Aorta (tissue), 5 donors: ENCODE measurements at places on chromosomes 4 and X. TPM values are rescaled to one million over a fixed set of nuclear protein-coding genes. Genes with fewer than 3 reads are reported as not detected.

GRCh38 chrX:47321386-47321785, 49.0 kb upstream of the ZNF157 start:
- no peak overlapping the region for H3K4me3 ChIP-seq
- H3K27ac ChIP-seq: no peak overlapping the region
- DNase-seq: peak; percentile 81
- H3K36me3 ChIP-seq: no peaks in the 10 kb centered on the region
- no peaks in the 10 kb centered on the region for H3K4me1 ChIP-seq

DNA sequence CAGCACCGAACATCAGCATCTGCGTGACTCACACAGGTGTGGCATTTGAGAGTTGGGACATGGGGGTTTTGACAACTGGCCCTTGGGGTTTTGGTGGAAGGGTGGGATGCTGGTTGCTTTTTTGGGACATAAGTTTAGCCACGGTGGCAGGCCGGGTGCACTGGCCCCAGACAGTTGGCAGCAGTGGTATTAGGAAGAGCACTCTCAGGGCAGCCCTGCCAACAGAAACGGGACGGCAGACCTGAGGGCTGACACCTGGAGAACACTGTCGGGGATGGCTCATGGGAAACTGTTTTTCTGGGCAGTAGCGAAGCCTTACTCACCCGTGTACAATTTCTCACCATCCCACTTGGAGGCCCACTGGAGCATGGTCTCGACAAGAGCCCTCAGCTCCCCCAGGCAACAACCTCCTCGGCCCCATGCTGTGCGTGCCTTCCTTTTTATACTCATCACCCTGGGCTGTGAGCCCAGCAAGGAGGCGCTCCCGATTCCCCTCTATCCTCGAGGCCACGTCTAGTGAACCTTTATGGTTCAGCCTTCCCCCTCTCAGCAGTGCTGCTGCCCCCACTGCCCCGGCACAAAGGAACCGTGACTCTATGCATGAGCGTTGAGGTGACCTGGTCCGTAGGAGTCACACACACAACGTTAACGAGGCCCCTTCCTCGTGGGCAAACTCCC, 30.6 kb downstream of the WDR1 start:
- H3K27me3 ChIP-seq: no peaks in the 10 kb centered on the region
- DNase-seq: peak; percentile 58
- no peaks in the 10 kb centered on the region for H3K4me1 ChIP-seq
- H3K4me3 ChIP-seq: no peak overlapping the region

Gene TMEM150C
- 3.5 TPM for total RNA-seq

DNA sequence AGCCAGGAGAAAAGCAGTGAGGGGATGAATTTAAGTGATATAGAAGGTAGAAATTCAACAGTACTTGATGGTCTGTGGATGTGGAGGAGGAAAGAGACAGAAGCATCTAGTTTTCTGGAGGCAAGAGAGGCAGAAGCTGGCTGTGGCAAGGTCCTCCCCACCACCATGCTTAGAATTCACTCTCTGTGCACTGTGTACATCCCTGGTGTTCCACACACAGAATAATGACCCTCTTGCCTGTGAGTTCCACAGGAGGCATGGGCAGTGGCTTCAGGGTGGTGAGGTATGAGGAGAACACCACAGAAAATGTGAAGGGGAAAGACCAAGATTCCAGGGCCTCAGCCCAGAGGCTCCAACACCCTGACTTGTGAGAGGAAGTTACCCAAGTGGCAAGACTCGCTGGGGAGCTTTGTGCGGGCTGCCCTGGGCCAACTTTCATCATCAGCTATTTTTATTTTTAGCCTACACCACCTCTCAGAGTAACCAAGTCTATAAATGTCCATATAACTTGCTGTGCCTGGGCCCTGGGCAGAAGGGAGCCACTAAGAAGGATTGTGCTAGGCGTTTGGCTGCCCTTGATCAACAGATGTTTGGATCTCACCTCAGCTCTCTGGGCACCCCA, 7.8 kb upstream of the INTS6L start:
- DNase-seq: no peak
- H3K27ac ChIP-seq: peak overlapping the region; percentile 29
- H3K27me3 ChIP-seq: no peaks in the 10 kb centered on the region
- no peak overlapping the region for H3K4me3 ChIP-seq

Gene ANOS1
- 12.1 TPM for total RNA-seq

GRCh38 chr4:103915224-103915869, 195.6 kb upstream of the TACR3 start:
- H3K36me3 ChIP-seq: no peaks in the 10 kb centered on the region
- no peaks in the 10 kb centered on the region for H3K27me3 ChIP-seq
- DNase-seq: no peak

GRCh38 chr4:113468165-113469022, 293.1 kb downstream of the CAMK2D start:
- peak; percentile 92 for DNase-seq
- no peaks in the 10 kb centered on the region for H3K27me3 ChIP-seq
- peak overlapping the region; percentile 97 for H3K27ac ChIP-seq

DNA sequence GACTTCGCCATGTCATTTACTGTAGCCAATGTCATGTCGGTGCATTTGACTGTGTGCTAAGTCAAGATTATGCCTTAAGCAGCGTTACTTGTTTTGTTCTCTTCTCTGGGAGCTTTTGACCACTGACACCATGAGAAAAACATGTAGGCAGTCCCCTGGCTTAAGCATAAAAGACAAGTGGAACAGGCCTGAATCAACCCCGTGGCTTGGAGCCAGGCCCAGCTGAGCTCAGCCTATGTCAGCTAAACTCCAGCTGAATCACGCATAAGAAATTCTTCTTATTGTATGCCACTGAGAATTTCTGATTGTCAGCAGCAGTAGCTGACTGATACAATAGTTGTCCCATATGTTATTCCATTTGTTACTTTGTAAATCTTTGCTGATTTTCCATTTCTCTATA, 261.9 kb downstream of the CBLL2 start:
- peak; percentile 77 for DNase-seq
- no peaks in the 10 kb centered on the region for H3K4me1 ChIP-seq
- no peaks in the 10 kb centered on the region for H3K27me3 ChIP-seq
- H3K36me3 ChIP-seq: no peaks in the 10 kb centered on the region
- no peak overlapping the region for H3K27ac ChIP-seq

DNA sequence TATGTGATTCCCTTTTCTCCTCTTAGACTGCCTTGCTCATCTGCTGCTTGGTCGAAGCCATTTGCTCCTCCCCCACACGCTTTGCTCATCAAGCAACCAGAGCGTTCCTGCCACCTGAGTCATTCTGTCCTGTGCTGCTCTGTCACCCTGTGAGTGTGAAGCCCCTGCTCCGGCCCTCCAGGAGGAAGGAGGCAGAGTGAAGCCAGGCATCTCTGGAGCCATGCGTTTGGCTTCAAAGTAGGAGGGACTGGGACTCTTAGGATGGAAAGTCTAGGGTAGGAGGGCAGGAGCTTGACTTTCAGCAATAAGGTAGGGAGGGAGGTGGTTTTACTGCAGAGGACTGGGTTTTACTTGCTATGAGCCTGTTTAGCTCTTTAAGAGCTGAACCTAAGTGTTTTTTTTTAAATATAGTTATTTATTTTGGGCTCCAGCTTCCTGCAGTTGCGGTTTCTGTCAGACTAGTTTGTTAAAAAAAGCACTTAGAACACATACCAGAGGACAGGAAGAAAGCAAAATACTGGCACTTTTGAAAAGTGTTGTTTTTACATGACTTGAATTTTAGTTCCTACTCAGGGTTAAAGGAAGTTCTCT, 63.6 kb downstream of the SPINK2 start:
- H3K4me1 ChIP-seq: no peaks in the 10 kb centered on the region
- no peak overlapping the region for H3K4me3 ChIP-seq
- H3K27me3 ChIP-seq: no peaks in the 10 kb centered on the region
- no peaks in the 10 kb centered on the region for H3K36me3 ChIP-seq
- H3K27ac ChIP-seq: no peak overlapping the region

- H3K27me3 ChIP-seq: no peaks in the 10 kb centered on the region
- no peak overlapping the region for H3K27ac ChIP-seq
- H3K4me3 ChIP-seq: no peak overlapping the region
- no peak for DNase-seq
Measured at GRCh38 chr4:102606846-102607450, 105.8 kb downstream of the NFKB1 start.

GRCh38 chr4:15427701-15428100, at the start of gene C1QTNF7:
Gene C1QTNF7 (plus strand): TSS chr4:15428033. CDS start chr4:15435744, 7,711 bp downstream.
- H3K36me3 ChIP-seq: no peaks in the 10 kb centered on the region
- peaks cover 7% of the 10 kb centered on the region for H3K4me1 ChIP-seq
- H3K4me3 ChIP-seq: peak within 1 kb of the TSS; percentile 39
- peak within 1 kb of the TSS; percentile 95 for H3K27ac ChIP-seq
